Stimulated activated CD4-positive, alpha-beta T cell treated with anti-CD3 and anti-CD28 coated beads, Interleukin-2, amount 100 ng/mL, for 4 hours (primary cell): ENCODE measurements at places on chromosomes 3 and 15.

DNA sequence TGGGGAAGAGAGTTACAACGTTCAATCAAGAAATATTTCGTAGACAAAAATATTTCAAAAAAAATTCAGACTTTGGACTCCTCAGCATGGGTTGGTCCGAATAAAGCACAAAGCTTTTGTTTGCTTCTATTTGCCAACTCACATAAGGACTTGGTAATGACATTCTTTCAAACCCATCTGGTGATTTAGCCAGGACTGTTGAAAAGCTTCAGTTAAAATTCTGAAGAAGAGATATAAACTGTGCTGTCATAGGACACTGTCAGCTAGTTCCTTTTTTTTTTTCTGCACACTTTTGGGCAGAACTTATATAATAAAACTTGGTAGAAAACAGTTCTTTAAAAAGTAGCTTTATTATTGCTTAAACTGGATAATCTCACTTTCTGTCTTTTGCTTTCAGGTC lies 660.8 kb upstream of the SGO1 start:
- DNase-seq: no peak

- DNase-seq: no peak
Observed at GRCh38 chr3:43882976-43883680, 192.4 kb downstream of the ABHD5 start.

DNA sequence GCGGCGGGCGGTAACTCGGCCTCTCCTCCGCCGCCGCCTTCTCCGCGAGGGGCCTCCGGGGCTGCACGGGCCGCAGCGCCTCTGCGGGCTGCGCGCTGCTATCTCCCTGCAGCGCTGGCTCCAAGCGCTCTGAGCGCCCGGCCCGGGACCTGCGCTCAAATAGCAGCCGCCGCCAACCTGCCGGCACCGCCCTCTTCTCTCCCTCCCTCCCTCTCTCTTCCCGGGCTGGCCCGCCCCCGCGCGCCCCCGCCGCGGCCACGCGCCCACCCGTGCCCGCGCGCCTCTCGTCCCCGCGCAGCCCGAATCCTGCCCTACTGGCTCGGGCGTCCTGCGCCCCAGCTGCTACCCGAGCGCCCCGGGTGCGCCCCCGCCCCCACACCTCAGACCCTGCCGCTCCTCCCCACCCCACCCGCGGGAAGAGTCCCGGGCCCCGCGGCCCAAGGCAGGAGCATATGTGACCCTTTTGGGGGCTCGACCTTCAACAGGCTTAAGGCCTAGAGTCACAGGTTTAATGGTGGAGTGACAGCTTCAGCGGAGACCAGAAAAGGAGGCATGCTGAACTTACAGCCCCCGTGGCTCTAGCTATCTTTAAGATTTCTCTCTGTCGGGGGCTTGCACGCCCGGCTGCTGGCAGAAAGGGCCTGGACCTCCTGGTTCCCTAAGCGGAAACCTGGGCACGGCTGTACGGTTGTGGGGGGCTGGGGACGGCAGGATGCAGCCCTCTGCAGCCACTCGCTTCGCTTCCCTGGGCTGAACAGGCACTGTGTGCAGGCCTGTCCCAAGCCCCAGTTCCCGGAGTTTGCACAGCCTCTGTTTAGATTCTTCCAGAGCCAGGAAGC lies at the start of gene CACNA2D2:
TSS of gene CACNA2D2 (minus strand) at position 131 of the 839 bp plus-strand sequence. CDS start 211 bp downstream, outside the sequence.
- DNase-seq: peak; percentile 42

GRCh38 chr3:155418407-155418806 lies 124.9 kb upstream of the STRIT1 start:
- DNase-seq: no peak

- DNase-seq: no peak
Observed at GRCh38 chr3:184780981-184781515, 30.9 kb upstream of the VPS8 start.

DNA sequence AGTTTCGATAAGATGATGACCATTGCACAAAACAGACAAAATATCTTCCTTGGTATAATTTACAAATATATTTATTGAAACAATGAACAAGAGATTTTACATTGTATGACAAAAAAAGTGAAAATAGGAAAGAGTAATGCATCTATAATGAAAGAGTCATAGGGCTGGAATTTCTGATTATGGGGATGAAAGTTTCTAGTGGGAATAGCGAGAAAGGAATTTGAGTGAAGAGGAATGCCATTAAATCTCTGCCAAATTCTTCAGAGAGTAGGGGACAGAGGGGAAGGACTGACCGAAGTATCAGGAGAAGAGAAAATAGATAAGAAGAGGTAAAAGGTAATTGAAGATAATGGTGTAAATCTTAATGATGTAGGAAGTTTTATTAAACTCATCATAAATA lies 125.4 kb downstream of the VGLL3 start:
- DNase-seq: no peak

GRCh38 chr3:188361888-188362287 lies 207.9 kb downstream of the LPP start:
- peak; percentile 21 for DNase-seq

GRCh38 chr15:22980189-22981050 lies at the start of gene CYFIP1:
Gene CYFIP1 (minus strand): TSS chr15:22980368. CDS start chr15:22947285, 33,083 bp downstream.
- no peak for DNase-seq

DNA sequence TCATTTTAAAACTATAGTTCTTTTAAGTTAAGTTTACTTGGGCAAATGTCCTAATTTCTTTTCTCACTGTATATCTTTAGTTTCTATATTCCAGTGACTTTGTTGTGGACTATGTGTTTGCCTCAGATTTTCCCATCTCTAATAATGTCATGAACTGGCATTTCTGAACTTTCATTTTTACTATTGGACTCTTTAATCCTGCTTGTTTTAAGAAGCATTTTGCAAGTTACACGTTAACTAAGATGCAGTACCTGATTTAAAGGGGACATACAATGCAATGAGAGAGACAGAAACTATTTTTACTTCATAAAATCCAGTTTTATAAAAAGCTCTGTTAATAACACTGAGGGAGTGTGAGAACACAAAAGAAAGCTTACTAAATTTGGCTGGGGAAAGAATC lies 58.6 kb upstream of the PHLDB2 start:
- DNase-seq: no peak

- no peak for DNase-seq
Observed at GRCh38 chr15:56325186-56325585, 40.0 kb upstream of the TEX9 start.

GRCh38 chr15:58074452-58074851 lies 8.9 kb upstream of the ALDH1A2 start:
- DNase-seq: no peak
